Stimulated activated CD4-positive, alpha-beta T cell treated with anti-CD3 and anti-CD28 coated beads, Interleukin-12 subunit alpha, Interleukin-12 subunit beta, amount 100 ng/mL, for 4 hours (primary cell): ENCODE measurements at places on chromosomes 4 and X.

DNA sequence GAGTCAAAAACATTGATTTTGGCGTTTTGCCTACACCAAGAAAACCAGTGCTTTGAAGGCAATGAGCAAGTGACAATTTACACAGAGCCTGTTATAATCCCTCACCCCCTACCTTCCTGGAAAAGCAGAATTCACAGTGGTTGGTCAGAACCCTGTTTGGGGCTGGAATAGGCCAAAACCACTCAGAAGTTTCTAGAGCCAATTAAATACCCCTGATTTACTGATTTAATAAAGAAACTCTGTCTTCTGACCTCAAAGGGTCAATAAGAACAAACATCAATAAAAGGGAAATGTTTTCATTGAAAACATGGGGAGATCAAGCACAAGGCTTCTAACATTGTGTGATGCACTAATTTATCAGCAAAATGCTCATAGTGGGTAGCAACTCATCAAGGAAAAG lies 116.3 kb downstream of the UNC5C start:
- no peak for DNase-seq

- DNase-seq, result no peak
Observed at GRCh38 chr4:21307709-21308108, 607.5 kb downstream of the PACRGL start.

GRCh38 chrX:119757979-119758730 lies at the start of gene SOWAHD:
SOWAHD (plus strand) TSS chrX:119758588; CDS start chrX:119758668, 80 bp downstream.
- peak; percentile 21 for DNase-seq

GRCh38 chr4:73451404-73451803 lies 15.4 kb downstream of the AFP start:
- DNase-seq, result no peak

GRCh38 chrX:18607966-18608365 lies 63.9 kb downstream of the RS1 start:
- no peak for DNase-seq

DNA sequence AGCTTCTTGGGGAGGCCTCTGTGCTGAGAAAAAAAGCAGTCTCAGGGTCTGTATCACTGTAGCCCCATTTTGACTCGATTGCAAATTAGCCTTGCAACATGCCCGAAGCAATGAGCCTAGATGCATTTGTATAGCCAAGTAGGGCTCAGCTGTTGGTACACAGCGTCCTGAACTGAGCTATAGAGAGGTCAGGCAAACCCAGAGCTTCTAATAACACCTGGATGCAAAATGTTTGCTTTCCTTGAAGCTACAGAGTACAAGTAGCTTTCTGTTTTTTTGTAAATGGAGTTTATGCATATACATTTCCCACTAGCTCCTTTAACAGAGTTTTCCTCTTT lies 87.8 kb downstream of the PLAC1 start:
- DNase-seq, result no peak

- no peak for DNase-seq
Observed at GRCh38 chrX:20951016-20951810, 423.0 kb upstream of the CNKSR2 start.

DNA sequence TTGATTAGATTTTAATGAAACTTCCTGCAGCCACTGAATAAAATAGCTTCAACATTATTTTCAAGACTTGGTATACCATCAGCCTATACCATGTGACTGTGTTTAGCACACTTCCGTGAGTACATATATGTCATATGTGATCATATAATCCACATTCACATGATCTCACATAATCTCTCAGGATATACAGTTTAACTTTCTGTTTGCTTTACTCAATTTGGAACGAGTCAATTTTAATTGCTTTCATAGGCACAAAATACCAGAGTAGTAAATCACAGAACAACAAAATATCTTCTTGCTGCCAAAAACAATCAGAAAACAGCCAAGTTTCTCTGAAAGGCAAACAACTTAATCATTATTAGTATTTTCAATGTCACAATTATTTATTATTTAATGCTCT lies 731.1 kb upstream of the DIAPH2 start:
- no peak for DNase-seq

- no peak for DNase-seq
Observed at GRCh38 chrX:107629540-107629909, 1.2 kb downstream of the PRPS1 start.

DNA sequence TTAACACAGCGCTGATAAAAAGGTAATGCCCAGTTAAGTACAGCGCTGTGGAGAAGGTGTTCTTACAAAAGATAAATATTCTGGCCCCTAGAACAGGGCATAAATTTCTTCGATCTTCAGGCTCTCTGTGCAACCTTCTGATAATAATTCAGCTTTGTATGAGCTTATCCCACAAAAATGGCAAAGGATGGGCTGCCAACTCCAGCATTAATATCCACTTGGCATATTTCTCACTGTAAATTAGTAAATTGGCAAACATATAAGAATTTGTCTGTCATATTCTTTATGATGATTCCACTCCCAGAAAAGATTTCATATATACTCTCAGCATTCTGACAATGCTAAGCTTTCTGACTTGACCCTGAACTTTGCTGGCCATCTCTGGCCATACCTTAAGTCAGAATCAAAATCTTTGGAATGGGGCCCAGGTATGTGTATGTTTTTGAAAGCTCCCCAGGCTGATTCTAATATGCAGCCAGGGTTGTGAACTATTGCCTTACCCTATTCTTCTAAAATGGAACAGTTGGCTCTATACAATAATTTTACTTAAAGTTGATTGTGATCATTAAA lies 134.8 kb downstream of the FRYL start:
- no peak for DNase-seq

DNA sequence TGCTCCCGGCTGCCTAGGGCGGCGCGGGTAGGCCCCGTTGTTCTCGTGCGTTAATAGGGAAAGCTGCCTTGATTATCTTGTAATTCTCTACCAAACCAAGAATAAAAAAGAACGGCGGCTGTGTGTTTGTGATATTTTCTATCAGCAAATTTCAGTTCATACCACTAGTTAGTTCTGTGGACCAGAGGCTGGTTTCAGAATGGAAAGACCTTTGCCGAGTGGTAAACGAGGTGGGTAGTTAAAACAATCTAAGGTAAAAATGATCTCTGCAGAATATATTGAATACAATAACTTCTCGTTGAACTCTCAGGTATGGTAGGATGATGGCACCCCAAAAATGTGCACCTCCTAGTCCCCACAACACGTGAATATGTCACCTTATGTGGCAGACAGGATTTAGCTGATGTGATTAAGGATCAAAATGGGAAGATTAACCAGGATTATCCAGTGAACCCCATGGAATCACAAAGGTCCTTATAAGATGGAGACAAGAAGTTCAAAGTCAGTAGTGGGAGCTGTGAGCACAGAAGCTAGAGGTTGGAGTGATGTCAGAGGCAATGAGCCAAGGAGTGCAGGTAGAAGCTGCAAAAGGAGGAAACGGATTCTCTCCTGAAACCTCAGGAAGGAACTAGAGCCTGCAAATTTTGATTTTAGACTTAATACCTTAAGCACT lies 574 bp upstream of the CFAP97 start:
- no peak for DNase-seq

DNA sequence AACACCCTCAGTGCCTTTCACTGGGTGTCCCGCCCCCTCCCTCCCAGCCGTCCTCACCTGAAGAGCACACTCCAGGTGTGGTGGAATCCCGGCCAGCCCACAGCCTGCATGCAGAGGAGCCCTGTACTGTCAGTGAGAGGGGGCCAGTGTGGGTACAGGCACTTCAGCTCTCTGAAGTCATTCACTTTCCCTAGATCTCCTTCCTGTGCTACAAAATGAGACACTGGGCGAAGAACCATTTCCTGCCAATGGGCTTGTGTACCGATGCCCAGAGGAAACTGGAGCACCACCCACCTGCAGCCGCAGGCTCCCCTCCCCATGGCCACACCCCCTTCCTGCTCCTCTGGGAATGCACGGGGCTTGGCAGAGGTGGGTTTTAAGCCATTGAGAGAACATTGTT lies 73.9 kb upstream of the C4orf50 start:
- no peak for DNase-seq

GRCh38 chr4:88411491-88412096 lies 32.9 kb downstream of the HERC6 start:
- no peak for DNase-seq

DNA sequence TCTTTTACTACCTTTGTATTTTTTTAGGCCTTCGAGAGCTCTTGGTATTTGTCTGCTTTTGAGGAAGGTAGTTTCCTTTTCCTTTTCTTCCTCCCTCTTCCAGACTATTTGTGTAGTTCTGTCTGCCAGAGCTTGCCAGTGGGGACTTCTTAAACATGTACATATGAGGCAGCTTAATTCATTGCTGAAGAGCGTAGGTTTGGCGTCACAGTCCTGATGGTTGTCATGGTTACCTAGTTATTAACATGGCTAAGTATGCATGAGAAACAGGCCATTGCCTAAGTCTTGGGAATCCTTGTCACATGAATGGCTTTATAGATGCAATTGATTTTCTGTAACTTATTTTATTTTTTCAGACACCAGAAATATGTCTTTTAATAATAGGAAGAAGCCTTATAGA lies 48.5 kb upstream of the ARMCX2 start:
- DNase-seq, result no peak

GRCh38 chrX:13028871-13029636 lies 15.4 kb downstream of the FAM9C start:
- no peak for DNase-seq

DNA sequence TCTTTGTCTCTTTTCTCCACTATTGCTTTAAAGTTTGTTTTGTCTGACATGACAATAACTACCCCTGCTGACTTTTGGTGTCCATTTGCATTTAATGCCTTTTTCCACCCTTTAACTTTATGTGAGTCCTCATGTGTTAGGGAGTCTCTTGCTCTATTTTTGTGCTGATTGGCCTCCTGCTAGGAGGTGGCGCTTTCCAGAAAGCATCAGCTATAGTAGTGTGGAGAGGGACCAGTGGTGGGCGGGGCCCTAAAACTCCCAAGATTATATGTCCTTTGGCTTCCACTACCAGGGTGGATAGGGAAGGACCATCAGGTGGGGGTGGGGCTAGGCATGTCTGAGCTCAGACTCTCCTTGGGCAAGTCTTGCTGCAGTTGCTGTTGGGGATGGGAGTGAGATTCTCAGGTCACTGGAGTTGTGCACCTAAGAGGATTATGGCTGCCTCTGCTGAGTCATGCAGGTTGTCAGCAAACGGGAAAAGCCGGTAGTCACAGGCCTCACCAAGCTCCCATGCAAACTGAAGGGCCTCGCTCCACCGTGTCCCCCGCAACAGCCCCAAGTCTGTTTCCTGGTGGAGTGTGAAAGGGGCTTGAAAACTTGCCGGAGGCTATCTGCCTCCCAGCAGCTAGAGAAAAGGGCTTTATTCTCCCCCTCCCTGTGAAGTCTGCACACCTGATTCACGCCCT lies 156.3 kb downstream of the CPEB2 start:
- DNase-seq, result no peak

- no peak for DNase-seq
Observed at GRCh38 chr4:2040391-2041238, 18.5 kb upstream of the NAT8L start.

DNA sequence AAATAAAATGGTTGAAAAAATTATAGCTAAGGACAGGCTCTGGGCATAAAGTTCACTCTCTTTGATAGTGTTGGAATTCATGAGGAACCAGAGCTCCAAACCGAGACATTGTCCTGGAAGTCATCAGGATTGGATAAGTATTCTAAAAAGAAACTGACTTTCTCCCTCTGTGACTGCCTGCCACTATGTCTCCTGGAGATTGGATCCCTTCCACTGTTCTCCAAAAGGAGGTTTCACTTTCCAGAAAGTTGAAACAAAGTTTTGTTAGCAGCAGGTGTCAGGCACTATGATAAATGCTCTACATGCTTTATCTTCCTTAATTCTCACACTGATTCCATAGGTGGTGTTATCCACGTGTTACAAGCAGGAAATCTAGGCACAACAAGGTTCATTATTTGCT lies 16.8 kb downstream of the BANK1 start:
- no peak for DNase-seq

GRCh38 chrX:23554304-23554703 lies 113.0 kb upstream of the PRDX4 start:
- no peak for DNase-seq

GRCh38 chr4:3830774-3831528 lies 64.8 kb downstream of the ADRA2C start:
- no peak for DNase-seq

- DNase-seq, result no peak
Observed at GRCh38 chr4:55123791-55124190, 1.6 kb downstream of the KDR start.

- no peak for DNase-seq
Observed at GRCh38 chrX:123159403-123159802, 24.7 kb upstream of the GRIA3 start.

- no peak for DNase-seq
Observed at GRCh38 chrX:116449156-116449555, 12.8 kb downstream of the SLC6A14 start.

GRCh38 chrX:16213961-16214360 lies 46.7 kb downstream of the MAGEB17 start:
- DNase-seq, result no peak

DNA sequence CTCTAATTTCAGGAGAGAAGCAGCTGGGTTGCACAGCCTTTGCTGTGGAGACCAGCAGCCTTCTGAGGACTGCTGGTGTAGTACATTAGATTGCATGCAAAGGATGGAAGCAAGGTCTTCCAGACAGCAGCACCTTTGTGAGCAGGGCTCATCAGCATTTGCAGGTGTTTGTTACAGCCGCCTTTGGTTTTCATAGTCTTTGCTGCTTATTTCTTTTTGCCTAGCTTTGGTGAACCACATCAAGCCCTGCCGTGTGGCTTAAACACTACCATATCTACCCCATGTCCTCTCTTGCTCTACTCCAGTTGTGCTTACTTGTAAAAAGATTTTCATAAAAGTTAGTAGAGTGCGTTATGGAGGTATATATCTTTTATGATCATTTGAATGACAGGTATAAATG lies 57.5 kb downstream of the MTM1 start:
- no peak for DNase-seq

DNA sequence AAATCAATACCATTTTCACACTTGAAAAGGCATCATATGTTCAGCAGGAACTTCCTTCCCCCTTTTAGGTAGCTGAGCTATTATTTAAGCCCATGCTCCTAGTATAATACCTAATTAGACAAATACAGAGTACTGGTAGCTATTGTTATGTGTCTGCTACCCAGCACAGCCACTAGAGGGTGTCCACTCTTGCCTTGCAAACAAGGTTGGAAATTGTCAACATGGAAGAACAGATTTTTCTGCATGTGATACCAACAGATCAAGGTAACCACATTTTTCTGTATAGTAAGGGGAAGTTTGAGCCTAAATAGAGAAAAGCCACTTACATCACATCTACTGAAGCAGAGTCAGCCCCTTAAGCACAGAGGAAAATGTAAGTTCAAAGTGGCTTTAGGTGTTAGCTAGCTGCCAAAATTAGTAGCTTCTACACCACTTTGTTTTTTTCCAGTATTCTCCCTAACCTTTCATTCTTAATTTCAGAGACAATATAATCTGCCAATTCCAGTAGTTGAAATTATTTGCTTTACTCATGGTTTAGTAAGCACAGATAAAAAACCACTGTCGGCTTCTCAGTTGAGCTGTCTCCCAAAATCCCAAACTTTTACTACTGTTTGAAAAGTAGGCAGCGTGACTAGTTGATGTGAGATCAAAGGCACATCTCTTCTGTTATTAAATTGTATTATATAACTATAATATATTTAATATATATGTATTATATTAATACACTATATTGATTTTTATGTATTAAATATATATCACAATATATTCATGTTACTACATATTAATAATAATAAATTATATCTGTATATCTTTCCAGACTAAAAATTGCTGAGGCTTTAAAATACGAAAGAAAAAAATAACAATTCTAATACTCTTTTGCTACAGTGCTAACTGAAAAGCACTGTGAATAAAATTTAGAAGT lies 38.2 kb downstream of the EDNRA start:
- DNase-seq, result peak; percentile 23
